ENCODE measurements at places on chromosomes 3 and 15.

- peak; percentile 21 for DNase-seq
Observed at GRCh38 chr15:29857221-29857789, 35.0 kb upstream of the TJP1 start.

GRCh38 chr3:58021962-58022361, 13.7 kb downstream of the FLNB start:
- DNase-seq, result no peak

DNA sequence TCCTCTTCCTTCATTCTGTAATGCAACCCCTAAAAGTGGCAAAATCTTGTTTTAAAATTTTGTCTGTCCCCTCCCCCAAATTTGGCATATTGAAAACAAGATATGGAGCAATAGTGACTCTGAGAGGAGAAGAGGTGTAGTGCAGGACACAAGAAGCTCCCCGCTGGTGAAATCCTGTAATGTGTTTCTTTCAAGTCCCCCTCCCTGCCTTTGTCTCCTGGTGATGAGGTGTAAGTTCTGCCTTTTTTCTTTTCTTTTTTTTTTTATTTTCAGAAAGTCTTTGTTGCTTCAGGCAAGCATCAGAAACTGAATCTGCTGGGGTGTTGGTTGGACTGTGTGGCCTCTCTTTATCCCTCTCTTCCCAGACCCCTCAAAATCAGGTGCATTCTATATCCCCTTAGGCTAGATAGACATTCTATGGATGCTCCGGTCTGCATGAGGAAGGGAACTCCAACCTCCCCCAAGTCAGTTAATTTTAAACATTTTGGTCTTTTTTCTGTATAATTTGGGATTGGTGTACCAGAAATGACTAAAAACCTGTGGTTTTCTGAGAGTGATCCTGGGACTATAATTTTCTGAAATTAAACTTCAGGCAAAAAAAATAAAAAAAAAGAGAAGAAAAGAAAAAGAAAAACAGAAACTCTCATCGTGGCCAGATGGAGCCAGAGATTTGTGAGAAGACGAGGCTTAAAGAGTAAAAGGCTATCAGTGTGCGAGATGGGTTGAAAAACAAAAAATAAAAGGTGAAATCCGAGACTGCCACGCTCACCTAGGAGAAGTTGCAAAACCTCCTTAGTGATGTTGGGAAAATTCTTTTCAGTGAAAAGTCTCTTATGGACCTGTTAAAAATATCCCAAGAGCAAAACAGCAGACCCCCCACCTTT, 21.4 kb downstream of the ACKR2 start:
- no peak for DNase-seq

DNA sequence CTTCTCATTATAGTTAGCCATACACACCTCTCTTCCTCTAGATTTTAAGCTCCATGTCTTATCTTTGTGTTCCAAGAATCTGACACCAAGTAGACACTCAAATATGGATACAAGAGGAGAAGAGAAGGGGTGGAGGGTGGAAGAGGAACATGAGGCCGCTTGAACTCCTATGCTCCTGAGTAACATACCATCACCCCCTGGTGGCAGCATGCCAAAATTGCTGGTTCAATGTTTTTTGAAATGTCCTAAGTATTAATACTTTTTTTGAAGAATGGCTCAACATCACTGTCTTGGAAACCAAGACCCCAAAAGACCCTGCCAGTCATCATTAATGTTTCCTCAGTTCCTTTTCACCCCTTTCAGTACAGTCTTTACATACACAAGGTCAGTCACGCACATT, 71.8 kb upstream of the HACD2 start:
- no peak for DNase-seq

- peak; percentile 2 for DNase-seq
Observed at GRCh38 chr3:18841422-18842343, 306.6 kb upstream of the KCNH8 start.

DNA sequence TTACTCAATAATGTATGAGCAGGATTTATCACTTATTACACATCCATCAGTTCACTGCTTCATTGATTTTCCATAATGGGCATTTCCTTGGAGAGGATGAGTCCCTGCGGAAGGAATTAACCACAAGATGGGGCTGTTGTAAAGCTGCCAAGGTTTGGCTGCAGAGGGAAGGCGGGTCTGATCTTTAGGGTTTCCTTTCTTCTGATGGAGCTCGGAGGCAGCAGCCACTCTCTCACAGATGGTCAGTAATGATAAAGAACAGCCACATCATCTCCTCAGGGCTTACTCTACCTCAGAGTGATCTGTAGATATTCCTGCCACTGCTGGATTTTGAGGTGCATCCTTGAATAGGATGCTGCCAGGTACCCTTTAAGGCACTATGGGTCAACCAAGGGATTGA, 115.2 kb downstream of the USP13 start:
- peak; percentile 48 for DNase-seq

DNA sequence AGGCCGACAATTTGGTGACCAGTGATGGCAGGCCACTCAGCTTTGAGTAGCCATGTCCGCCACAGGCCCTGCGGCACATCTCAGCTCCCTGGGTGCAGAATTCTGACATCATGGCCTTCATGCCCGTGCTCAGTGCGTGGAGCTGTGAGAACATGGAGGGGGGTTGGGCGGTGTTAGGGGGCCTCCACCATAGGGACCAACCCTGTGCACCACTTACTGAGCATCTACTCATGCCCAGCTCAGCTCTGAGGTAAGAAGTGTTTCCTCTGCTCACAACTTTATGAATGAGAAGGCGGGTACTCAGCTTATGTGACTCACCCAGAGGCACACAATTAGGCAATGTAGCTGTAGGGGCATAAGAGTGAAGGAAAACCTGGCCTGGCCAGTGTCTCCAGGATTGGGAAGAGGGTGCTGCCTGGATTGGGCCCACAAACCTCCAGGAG, 10.5 kb downstream of the ACOX2 start:
- peak; percentile 68 for DNase-seq

DNA sequence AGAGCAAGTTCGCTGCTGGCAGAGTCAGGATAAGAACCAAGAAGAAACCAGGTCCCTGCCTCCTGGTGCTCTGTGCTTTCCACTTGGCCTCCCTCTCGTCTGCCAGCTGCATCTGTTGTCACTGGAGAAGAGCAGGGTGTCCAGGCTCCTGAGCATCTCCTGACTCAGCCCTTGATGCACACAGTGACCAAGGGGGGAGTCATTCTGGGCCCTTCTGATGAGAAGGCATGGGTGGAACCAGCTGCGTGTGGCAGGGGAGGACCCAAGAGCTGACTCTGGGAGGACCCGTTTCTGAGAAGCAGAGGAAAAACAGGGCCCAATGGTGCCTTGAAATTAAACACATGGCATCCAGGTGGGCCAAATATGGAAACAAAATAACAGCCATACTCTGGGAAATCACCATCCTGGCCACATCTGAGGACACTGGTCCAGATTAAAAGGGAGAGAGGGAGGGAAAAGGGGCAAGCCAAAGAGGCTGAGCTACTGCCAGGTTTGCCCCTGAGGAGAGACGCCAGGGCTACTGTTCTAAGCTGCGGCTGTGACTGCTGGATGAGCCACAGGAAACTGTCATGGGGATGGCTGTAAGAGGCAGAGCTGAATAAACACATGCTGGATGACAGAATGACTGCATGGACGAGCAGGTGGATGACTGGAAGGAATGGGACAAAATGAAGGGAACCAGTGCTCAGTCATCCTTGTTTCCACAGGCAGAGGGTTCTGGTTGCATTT, 58.1 kb upstream of the CA12 start:
- peak; percentile 23 for DNase-seq

DNA sequence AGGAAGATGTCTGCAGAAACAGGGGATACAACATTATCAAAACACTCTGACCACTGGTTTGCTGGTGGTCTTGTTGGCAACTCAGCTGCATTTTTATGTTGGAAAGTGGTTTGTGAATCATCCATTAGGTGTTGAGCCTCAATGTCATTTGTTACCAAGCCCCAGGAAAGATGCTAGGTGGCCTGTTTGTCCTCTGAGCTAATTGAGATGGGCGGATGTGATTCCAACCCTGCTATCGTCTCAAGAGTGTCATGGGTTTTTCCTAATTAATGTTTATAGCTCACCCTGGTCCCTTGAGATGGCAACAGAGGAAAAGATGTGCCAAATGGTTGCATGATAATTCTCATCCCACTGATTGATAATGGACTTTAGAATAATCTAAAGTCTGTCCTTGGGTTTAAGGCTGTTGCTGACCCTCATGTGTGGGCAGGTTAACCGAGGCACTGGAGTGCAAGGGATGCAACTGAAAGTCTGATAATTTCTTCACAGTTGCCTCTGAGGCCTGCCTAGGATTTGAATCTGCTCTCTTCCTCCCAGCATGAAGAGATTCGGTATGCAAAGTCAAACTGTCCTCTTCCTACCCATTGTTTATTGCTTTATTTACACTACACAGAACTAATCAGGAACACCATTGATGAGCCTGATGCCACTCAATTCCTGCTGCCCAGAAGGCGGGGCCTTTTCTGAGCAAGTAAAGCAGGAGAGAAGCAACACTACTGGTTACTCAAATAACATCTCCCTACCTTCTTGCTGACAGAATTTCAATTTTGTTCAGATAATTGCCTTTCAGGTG, 166.2 kb upstream of the TBC1D5 start:
- no peak for DNase-seq

DNA sequence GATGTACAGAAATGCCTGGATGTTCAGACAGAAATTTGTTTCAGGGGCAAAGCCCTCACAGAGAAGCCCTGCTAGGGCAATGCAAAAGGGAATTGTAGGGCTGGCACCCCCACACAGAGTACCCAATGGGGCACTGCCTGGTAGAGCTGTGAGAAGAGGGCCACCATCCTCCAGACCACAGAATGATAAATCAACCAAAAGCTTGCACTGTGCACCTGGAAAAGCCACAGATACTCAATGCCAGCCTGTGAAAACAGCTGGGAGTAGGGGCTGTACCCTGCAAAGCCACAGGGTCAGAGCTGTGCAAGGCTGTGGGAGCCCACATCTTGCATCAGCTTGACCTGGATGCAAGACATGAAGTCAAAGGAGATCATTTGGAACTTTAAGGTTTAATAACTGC, 477.9 kb upstream of the NECTIN3 start:
- DNase-seq, result no peak

DNA sequence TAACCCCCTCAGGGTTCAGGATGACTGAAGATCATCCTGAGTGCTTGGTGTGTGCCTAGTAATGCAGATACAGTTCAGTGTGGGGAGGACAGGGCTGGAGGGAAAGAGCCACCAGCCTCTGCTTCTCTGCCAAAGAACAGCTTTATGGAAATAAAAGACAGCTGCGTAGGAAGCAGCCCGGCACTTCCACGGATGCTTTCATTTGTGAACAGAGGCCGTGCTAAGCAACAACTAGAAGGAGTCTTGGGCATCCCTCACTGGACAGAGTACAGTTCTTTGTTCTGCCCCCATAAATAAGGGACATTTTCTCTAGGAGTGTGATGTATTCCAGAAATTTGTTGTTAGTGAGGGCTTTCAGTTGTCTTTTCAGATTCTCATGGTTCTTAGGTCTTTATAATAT, 194.8 kb upstream of the RGMA start:
- no peak for DNase-seq

- DNase-seq, result no peak
Observed at GRCh38 chr3:37174532-37175126, at the start of gene LRRFIP2. Gene LRRFIP2, minus strand, starts transcription at chr3:37174582. Its CDS starts 25,599 bp downstream, at chr3:37148983.

DNA sequence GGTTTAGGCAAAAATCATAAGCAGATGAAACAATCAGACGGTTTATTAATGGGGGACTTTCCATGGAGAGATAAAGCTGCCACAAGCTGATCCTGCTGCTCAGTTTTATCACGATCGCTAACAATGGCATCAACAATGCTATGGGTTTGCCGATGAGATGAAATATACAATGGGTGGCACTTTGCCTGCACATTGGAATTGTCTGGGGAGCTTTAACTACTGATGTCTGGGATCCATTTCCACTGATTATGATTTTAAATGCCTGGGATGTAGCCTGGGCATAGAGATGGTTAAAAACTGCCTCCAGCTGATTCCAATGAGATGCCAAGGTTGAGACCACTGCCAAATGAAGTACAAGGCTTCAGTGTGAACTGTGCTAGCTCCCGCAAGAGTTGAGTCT, 30.8 kb downstream of the CRYGS start:
- DNase-seq, result no peak

DNA sequence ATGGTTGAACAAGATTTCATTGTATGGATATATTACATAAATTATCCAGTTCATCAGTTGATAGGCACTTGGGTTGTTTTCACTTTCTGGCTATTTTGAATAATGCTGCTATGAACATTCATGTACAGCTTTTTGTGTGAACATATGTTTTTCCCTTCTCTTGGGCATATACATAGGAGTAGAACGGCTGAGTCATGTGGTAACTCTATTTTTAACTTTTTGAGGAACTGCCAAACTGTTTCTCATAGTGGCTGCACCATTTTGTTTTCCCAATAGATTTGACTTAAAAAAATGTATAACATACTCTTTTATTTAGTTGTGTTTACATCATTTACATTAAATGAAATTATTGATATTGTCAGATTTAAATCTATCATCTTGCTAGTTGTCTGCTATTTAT, 28.8 kb upstream of the RFX7 start:
- DNase-seq, result no peak

DNA sequence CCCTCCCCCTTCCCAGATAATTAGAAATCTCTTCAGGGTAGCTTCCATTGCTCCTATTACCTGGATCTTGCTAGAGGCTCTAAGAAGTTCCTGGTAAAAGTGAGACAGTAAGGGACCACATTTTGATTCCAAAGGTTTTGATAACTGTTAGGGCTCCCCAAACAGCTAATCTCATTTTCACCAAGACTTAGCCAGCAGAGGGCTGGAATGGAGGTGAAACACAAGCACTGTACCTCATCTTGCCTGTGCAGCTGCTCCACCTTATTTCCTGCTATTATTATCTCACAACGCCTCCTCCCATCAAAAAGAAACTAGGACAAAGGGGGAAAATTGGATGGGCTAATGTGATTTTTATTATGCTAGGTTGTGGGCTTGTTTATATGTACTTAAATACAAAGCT, 7.3 kb downstream of the SETD5 start:
- no peak for DNase-seq

DNA sequence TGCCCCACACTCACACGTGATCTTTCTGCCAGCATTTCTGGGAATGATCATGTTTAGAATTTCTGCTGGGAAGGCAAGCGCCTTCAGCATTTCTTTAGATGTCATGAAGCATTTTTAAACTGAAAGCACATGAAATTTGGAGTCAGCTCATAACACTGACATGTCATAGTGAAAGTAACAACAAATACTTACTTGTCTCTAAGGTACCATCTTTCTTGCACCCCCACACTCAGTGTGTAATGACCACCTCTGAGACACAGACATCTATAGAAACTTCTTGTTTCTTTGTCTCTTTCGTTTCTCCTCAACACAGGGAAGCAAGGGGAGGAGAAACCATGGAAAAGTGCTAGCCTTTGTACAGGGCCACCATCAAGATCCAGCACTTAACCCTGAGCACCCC, 171.7 kb downstream of the RORA start:
- DNase-seq, result no peak

DNA sequence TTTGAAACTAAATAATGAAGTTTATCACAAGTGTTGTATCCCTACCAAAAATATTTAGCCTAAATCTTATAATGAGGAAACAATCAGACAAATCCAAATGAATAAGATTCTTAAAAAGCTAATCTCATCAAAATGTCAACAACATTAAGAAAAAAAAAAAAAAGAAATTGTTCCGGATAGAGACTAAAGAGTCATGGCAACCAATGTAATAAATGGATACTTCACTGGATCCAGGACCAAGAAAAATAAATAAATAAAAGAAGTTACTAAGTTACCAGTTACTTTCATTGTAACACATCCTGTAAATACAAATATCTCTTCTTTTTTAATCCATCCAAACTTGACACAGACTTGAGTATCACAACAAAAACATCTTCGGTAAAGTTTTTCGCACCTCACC, 607 bp downstream of the MRPL47 start:
- no peak for DNase-seq

Measured in MG63 (cell line).